ENCODE measurements at places on chromosomes 5 and 9. TPM values are rescaled to one million over a fixed set of nuclear protein-coding genes. Genes with fewer than 3 reads are reported as not detected.

Gene BRINP1
- total RNA-seq: not detected

Gene ADRA1B
- total RNA-seq: 3.2 TPM

Gene PCDHGC4
- 3.3 TPM for total RNA-seq

Gene POLR3G
- total RNA-seq: 2.5 TPM

Gene SKP1
- 345 TPM for total RNA-seq

DNA sequence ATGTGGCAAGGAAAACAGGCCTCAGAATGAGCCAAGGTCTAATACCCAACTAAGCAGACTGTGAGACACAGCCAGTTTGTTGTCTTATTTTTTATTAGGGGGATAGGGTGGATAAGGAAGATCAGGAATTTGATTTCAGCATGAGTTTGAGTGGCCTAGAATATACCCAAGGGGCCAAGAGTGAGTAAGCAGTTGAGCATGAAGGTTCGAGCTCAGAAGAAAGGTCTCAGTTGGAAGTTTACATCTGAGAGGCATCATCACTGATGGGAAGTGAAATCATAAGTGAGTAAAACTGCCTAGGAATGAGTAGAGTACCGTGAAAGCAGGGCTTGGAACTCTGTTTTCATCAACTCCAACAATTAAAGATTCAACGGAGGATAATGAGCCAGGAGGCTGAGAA, 12.6 kb downstream of the PSMD5 start:
- peaks cover 76% of the 10 kb centered on the region for H3K36me3 ChIP-seq
- H3K27ac ChIP-seq: no peak overlapping the region
- no peaks in the 10 kb centered on the region for H3K27me3 ChIP-seq

Measured in esophagus muscularis mucosa (tissue), 4 donors.